Activated T-helper 1 cell treated with Interleukin-2 at 50 U/mL for 16 hours (primary cell): ENCODE measurements at places on chromosomes 12 and 14.
A peak's percentile ranks its signal among the peaks of the same experiment; 100 is the strongest.

DNA sequence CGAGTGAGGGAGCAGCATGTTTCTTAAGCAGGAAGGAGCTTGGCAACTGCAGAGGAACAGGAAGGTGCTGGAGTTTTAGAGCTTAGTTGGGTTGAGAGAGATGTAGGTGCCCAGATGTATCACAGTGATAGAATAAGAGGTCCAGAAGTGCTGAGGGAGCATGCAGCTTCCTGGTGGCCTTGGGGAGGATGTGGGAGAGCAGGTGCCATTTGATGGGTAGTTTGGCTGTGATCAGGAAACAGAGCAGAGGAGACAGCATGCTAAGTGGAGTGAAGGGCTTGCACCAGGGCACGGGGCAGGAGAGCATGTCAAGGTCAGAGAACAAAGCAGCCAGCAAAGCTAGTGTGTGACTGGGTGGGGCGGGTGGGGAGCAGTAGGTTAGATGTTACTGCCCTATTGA, 74.8 kb downstream of the PAPOLA start:
- no peak for DNase-seq

DNA sequence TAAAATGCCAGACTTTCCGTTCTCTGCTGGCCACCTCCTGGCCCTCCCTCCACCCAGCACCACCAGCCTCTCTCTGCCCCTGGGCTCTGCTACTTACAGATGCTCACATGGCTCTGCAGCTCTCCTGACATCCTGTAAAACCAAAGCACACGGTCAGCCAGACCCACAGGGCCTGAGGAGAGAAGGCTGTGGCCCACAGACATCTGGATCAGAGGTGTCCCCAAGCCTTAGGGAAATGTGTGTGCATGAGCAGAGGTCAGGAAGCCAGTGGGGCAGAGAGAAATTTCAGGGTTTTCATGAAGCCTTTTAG, 11.5 kb downstream of the KRT77 start:
- DNase-seq, result no peak

GRCh38 chr12:93185369-93185741, 192.4 kb upstream of the NUDT4 start:
- DNase-seq, result no peak

- DNase-seq, result no peak
Observed at GRCh38 chr12:49811961-49812401, 16.2 kb downstream of the NCKAP5L start.

DNA sequence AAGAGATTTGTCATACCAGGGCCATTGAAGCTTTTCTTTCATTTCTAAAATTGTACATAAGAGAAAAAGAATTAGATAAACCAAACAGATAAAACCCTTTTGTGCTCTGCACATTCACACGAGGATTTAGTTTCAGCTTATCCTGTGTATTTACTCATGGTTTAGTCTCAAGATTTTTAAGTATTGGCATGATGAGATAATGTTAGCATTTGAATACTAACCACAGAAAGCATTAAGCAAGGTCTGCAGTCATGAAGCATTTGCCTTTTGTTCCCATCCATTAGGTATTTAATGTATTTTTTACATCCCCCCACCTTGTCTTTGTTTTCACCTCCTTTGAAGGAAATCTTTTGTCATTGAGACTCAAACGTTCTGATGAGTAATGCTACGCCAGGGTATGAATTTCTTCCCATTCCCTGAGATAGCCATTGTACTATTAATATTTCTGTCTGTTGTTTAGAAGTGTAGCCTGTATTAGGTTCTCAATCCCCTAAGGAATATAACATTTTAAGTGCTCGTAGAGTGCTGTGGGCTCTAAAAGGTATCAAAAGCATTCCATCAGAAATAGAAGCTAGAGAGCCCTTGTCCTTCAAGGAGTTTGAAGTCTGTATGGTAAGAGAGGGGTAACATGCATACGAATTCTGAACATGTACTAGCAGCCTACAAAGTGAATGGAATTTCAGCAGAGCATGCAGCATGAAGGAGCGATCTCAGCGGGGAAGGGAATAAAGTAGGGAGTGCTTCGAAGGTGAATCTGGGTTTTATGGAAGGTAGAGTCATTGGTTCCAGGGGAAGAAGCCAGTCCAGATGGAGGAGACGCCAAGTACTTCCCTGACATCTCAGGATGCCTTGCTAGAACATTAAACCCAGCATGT, 22.3 kb downstream of the CRADD start:
- DNase-seq, result no peak

DNA sequence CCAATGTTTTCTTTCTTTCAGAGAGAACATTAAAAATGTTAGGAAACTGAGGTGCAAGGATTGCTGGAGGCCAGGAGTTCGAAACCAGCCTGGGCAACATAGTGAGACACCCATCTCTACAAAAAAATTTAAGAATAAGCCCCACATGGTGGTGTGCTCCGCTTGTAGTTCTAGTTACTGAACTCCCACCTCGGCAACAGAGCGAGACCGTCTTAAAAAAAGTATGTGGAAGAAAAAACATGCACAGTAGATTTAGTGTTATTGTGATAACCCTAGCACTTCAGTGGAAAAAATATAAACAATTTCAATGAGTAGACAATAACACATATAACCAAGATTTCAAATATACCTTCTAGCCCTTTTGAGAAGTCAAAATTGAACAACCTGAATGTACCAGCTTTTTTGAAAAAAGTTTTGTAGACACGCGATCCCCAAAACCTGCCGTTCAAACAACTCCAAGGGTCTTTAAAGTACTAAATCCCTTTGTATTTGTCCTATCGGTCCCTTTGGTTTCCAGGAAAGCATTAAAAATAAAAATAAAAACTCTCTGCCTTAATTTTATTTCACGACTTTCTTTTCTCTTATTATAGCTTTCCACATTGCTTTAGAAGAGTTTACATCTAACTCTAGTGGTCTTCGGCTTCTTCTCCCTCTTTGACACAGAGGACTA, 1.0 kb upstream of the ANO6 start:
- no peak for DNase-seq

- no peak for DNase-seq
Observed at GRCh38 chr12:68893741-68894140, 39.2 kb downstream of the CPM start.

DNA sequence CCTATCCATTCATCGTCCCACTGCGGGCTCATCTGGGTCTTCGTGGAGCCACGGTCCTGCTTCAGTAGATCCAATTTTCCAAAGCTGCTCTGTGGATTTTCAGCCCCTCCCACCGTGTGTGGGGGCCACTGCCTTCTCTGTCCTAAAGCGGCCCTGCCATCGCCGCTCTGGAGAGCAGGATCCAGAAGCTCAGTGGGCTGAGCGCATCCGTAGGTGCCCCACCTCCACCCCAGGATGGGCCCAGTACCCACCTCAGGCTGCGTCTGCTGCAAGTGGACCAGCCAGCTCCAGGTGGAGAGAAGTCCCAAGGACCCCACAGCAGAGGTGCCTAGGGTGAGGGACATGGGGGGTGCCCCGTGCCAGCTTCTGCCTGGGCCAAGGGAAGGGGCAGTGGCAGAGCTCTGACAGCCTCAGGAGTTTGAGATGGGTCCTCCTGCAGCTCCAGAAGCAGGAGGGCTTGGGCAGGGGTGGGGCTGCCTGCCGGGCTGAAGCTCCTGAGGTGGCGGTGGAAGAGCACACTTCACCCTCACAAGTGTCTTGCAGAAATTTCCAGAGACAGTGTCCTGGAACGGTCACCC, 148.1 kb upstream of the C14orf180 start:
- no peak for DNase-seq

GRCh38 chr12:88574278-88574677, 6.0 kb downstream of the KITLG start:
- no peak for DNase-seq

DNA sequence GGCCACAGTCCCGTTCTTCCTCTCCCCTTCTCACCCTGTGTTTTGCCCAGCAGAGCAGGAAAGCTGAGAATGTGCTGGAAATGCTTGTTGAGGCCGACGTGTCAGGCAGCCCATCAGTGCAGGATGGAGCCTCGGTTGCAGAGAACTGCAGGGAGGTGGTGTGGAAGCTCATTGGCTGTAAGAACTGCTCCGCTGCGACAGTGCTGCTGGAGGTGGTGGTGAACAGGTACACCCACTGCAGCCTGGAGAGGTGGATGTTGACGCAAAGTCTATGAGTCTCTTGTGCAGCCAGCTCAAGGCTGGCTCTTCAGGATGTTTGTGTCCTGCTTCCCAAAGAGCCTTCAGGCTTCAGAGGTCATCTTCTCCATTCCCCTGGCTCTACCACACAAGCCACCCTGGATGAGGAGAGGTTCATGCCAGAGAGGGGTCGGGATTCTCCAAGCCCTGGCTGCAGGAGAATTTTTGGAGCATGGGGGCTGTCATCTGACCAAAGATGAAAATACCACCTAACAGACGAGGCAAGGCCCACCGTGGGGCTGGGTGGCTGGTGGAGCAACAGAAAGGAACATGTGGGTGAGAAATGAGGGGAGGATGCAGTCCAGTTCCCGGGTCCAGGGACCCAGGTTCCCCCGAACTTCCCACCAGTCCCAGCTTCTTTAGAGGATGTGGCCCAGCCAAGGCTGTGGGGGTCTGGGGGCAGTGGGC, 174.1 kb upstream of the PRMT8 start:
- no peak for DNase-seq

DNA sequence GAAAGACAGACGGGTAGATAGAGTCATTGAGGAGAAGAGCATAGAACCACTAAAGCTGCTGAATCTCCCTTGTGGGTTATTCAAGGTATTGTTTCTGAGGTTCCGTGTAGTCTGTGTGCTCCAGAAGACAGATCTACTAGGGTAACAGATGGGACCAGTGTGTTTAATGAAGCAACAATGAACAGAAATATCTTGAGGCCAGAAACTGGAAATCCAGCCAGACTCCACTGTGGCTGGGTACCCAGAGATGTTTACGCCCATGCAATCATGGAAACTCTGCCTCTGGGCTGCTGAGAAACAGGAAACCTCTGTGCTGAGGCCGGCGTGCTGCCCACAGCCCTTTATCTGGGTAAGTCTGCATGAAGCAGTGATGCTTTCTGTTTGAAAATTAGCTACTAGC, 8.3 kb downstream of the PROX2 start:
- DNase-seq, result peak; percentile 12

DNA sequence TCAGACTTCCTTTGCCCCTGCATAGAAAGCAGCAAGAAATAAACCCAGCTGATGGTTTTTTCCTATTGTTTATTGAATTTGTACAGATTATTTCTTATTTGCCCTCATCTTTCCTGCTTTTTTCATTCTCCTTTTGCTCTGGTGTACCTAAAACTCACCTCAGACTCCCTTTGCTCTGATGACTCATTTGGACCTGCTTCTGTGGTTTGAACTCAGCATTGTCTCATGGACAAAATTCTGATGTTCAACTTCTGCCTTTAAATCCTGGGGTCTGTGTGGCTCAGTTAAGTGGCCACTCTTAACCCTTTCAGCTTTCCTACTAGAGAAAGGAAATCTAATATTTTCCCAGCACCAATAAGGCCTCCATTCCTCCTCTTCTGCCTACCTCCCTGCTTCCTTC, 3.5 kb upstream of the SENP1 start:
- DNase-seq, result no peak

DNA sequence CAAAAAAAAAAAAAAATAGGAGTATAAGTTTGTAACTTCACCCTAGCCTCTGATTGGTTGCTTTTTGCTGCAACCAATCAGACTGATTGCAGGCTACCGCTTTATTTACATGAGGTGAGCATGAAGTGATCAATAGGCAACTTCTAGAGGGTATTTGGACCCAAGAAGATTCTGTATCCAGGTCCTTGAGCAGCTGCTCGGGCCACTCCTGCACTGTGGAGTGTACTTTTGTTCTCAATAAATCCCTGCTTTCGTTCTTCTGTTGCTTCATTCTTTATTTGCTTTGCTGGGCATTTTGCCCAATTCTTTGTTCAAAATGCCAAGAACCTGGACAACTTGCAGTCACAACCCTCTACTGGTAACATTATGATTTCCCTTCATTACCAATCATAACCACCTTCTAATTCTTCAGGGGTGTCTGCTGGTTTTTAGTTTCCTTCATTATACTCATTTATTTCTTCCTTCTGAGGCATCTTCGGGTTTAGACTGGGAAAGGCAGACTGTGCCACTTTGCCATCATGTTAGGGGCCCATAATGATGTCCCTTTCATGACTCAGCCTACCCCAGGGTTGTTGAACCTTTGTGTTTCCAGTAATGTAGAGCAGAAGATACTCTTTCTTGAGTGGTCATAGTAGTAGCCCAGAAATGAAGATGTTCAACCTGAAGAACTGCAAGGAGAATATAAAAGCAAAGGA, 43.4 kb upstream of the LIMA1 start:
- no peak for DNase-seq

GRCh38 chr12:20220339-20220738, 148.0 kb upstream of the PDE3A start:
- no peak for DNase-seq

DNA sequence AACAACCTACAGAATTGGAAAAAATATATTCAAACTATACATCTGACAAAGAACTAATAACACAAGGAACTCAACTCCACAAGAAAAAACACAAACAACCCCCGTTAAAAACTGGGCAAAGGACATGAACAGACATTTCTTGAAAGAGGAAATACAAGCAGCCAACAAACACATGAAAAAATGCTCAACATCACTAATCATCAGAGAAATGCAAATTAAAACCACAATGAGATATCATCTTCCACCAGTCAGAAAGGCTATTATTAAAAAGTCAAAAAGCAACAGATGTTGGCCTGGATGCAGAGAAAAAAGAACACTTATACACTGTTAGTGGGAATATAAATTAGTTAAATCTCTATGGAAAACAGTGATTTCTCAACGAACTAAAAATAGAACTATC, 82.6 kb upstream of the CCDC91 start:
- DNase-seq, result no peak

DNA sequence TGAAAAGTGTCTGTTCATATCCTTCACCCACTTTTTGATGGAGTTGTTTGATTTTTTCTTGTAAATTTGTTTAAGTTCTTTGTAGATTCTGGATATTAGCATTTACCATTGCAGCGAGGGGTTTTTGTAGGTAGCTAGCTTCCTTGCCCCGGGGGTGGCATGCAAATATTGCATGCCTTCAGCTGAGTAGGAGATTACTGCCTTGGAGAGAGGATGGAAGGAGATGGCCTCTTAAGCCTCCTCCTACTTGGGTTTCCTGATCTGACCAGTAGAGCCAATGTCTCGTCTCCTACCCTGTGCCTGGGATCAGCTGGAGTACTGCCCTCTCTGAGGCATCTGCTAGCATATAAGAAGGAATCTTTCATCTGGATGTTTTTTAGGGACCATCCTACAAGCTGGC, 134.4 kb upstream of the CCND2 start:
- DNase-seq, result no peak

DNA sequence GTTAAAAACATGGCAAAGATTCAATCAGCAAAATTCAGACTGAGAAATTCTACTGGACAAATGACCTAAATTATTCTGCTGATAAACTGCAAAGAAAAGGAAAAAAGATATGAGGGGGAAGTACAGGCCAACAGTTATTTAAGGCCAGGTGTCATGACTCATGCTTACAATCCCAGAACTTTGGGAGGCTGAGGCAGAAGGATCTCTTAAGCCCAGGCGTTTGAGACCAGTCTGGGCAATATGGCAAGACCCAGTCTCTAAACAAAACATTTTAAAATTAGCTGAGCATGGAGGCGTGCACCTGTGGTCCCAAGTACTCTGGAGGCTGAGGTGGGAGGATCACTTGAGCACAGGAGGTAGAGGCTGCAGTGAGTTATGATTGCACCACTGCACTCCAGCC, 91.8 kb upstream of the USP15 start:
- DNase-seq, result no peak
